ENCODE measurements at places on chromosomes 12 and 14.

- no peak for DNase-seq
Observed at GRCh38 chr14:92573761-92574498, 60.3 kb downstream of the RIN3 start.

GRCh38 chr12:13981296-13981962, at the start of gene GRIN2B:
TSS of gene GRIN2B (minus strand) at chr12:13981602. CDS start at chr12:13866208, 115,394 bp downstream.
- DNase-seq: peak; percentile 62

DNA sequence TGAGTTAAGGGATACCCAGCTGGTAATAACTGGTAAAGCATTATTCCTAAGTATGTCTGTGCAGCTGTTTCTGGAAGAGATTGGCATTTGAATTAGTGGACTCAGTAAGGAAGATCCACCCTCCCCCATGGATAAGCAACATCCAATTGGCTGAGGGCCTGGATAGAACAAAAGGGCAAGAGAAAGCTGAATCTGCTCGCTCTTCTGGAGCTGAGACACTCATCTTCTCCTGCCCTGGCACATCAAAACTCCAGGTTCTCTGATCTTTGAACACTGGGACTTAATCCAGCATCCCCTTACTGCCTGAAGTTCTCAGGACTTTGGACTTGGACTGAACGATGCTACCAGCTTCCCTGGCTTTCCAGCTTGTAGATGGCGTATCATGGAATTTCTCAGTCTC, 63.1 kb upstream of the CNOT2 start:
- no peak for DNase-seq

DNA sequence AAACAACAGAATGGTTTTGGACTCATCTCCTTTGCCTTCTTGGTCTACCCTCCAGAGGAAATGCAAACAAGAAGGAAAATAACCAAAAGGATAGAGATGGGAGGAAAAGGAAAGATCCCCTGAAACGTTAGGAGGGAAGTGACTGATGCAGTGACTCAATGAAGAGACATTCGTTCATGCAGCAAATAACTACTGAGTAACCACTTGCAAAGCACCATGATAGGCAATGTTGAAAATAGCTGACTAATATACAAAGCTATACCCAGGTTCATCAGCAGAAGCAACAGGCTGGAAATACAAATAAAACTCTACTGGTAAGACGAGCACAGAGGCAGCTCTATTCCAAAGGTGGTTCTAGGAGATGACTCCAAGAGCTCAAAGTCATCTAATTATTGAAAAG, 41.8 kb downstream of the R3HDM2 start:
- DNase-seq: peak; percentile 34

DNA sequence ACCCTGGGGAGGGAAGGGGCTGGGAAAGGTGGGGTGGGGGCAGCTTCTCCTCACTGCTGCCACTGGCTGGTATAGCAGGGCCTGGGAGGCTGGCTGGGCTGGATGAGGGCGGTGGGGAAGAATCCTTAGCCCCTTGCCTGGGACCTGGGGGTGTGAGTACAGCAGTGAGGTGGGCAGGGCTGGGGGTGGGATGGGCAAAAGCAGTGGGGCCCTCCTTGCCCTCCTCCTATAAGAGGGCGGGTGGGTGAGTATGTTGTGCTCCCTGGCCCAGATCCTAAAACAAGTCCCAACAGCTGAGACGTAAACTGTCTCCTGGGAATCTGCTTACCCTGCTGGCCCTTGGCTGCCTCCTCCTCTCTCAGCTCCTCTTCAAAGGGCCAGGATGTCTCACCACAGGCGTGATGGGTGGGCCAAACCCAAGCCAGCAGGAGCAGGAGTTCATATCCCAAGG, 2.2 kb downstream of the NCKAP5L start:
- no peak for DNase-seq

DNA sequence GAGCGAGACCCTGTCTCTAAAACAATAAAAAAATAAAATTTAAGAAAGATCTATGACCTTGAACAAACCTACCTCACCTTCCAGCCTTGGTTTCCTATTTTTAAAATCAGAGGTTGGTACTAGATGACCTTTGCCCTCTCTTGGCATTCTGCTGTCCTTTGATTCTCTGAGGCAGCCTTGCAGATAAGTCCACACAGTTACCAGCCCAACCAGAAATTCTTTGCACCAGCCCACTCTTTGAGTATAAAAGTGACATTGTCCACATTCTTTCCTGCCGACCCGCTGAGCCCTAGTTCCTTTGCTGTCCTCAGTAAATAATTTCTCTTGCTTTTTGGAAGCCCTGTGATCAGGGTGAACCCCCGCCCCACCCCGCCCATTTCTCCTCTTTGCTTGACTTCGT, 150.4 kb downstream of the PHETA1 start:
- DNase-seq: no peak

DNA sequence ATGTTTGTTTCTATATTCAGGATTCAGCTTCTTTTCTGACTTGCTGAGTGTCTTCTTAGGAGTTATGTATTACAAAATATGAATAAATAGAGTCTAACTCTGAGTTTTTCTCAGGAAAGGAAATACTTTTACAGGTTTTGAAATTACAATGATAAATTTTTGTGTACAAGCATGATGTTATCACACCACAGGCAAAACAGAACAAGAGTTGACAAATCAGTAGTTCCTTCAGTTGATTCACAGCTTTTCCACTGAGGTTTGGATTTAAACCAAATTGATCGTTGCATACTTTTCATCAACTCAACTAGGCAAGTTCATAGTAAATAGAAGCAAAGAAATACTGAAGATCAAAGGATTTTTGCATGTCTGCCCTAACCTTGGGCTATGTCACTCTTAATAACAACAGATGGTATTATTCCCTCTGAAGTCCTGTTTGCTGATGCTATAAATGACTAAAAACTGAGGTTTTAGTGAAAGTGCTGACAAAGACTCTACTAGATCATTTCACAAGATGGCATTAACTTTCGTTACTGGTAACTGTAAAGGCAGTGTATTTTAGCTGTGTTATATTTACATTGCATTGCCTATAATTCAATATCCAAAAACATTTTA, 520.2 kb downstream of the FLRT2 start:
- no peak for DNase-seq

GRCh38 chr12:45575417-45575816, 154.1 kb upstream of the ARID2 start:
- no peak for DNase-seq

DNA sequence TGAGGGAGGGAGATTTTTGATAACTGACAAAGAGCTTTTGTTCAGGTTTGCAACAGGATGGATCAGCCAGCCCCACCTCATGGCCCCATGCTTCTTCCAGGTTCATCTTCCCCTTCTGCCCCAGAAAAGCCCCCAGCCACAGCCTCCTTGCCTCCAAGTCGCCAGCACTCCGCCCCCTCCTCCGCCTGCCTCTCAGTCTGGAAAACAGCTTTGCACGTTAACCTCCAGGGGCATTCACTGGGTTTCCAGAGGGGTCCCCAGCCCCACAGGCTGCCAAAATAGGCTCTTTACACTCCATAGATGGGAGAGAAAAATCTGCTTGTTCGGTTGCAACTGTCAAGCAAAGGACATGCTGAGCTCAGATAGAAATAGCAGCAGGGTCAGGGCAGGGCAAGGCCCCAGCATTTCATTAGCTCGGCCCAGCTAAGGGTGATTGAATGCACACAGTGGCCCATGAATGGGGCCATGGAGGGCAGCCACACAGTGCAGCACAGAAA, 253.6 kb downstream of the ZFP36L1 start:
- no peak for DNase-seq

- DNase-seq: no peak
Observed at GRCh38 chr12:92288561-92288960, 142.9 kb upstream of the BTG1 start.

- no peak for DNase-seq
Observed at GRCh38 chr14:88305528-88306322, 17.3 kb downstream of the KCNK10 start.

- no peak for DNase-seq
Observed at GRCh38 chr12:108798551-108799221, 58.7 kb downstream of the SSH1 start.

DNA sequence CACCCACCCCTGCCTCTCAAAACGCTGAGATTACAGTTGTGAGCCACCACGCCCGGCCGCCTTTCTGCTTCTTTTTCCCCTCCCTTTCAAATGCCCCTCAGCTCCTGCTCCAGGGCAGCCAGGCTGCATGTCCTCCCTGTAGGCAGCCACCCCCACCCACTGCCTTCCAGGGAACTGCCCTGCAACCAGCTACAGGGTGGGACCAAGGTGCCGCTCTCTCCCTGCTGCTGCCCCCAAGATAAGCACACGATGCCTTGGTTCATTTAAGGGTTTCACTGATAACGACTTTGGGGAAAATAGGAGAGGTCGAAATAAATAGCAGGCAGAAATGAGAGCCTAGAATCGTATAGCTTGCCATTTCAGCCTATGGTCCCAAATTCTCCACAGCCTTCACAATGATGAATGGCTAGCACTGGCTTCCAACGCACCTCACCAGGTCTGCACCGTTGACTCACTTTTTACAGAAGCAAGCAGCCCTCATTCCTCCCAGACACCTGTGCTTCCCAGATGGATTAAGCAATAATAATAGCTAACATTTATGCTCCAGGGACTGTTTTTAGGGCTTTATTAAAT, 40.7 kb downstream of the ATG14 start:
- no peak for DNase-seq

- no peak for DNase-seq
Observed at GRCh38 chr14:57559576-57559975, 65.9 kb upstream of the CCDC198 start.

DNA sequence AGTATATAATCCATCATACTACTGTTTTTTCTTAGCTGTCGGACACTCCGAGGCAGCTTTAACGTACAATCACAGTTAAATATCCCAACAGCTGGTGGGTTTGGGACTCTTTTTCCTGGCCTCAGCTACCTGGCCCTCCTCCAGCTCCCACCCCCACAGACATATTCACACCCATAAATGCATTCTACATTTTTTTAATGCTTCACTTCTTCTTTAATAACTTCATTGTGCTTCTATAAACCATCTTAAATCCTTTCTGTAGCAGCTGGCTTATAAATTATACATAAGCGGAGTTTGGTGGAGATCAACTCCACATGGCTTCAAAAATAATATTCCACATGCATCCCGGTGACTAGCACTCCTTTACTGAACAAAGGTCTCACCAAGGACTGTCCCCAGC, 33.3 kb downstream of the TDG start:
- DNase-seq: no peak

GRCh38 chr12:113208041-113208934, 13.0 kb upstream of the TPCN1 start:
- DNase-seq: no peak

GRCh38 chr12:52275686-52276085, 1.2 kb downstream of the KRT86 start:
- no peak for DNase-seq

GRCh38 chr14:76762411-76763095, 1.3 kb downstream of the VASH1 start:
- peak; percentile 46 for DNase-seq

GRCh38 chr14:89983375-89983774, 27.6 kb downstream of the TDP1 start:
- no peak for DNase-seq

DNA sequence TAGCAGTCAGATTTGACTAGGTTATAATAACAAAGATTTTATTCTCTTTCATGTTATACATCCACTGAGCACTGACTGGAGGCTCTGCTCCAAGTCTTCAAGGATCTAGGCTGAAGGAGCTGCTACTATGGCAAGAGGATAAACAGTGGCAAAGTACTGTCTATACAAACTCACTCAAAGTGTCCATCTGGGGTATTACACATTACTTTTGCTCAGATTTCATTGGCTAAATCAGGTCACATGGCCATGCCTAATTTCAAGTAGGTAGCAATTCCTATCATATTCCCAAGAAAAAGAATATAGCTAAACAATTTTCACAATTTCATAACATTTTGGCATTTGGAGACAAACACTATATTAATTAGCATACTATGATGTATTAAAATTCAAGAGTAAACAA, 40.9 kb downstream of the CDK17 start:
- no peak for DNase-seq

GRCh38 chr14:22491683-22492621, 97.1 kb downstream of the DAD1 start:
- DNase-seq: no peak

DNA sequence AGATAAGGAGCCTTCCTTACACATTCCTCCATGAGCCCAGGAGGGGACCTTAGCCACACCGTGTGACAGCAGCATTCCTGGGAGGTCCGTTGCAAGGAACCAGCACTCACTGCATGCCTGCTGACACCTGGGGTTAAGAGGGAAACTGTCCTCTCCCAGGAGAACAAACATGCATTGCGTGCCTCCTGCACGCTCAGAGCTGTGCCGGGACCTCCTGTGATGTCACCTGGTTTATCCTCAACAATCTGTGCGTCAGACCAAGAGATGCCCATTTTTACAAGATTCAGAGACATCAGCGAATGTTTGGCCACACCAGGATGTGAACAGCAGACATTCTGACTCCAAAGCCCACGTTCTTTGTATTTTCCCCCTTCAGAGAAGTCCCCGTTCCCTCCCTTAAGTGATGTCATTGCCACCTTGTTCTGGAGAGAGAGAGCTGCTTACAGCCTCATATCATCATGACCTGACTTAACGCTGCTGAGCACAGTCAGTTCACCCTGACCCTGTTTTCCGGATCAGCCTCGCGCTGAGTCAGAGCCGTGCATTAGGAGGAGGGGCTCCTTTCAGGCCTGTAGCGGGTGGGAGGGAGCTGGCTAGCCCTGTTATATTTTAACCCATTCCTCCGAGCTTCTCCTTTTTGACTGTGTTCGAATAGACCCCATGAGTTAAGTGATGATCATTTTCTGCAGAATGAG, 36.2 kb downstream of the TMEM120B start:
- peak; percentile 65 for DNase-seq

- no peak for DNase-seq
Observed at GRCh38 chr12:108356835-108357806, 18.0 kb upstream of the CMKLR1 start.

DNA sequence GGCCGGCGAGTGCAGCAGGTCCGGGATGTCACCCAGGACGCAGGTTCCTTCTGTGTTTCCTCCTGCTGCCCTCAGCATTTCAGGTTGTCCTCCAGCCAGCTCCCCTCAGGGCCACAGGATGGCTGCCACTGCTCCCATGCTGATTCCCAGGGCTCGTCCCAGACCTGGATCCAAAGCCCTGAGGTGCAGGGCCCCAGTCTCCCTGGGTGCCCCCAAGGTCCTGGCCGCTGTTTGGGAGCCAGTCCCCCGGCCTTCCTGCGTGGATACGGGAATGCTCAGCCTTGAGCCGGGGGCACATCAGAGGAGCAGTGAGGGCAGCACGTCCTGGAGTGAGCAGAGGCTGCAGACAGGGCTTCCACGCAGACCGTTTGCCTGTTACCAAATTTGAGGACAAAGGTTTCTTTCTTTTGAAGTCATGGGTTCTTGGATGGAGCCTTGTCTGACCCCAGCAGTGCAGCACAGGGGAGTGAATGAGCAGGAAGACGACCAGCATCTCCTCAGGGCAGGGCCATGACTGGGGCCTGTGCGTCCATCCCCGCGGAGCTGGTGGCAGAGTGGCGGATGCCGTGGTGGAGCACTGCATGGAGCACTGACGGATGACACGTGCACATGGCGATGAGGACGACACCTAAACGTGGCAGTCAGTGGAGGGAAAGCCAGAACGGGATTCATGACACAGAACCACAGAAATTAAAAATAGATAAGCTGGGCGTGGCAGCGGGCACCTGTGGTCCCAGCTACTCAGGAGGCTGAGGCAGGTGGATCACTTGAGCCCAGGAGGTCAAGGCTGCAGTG, 12.5 kb upstream of the CACNA2D4 start:
- no peak for DNase-seq

Data from urothelium cell line (cell line).